Hematopoietic multipotent progenitor cell (in vitro differentiated cells): ENCODE measurements at places on chromosomes 3 and 15. TPM values are rescaled to one million over a fixed set of nuclear protein-coding genes. Genes with fewer than 3 reads are reported as not detected.

- DNase-seq = no peak
These were observed 148.9 kb downstream of the DNAJB8 start for GRCh38 chr3:128317698-128318231.

DNA sequence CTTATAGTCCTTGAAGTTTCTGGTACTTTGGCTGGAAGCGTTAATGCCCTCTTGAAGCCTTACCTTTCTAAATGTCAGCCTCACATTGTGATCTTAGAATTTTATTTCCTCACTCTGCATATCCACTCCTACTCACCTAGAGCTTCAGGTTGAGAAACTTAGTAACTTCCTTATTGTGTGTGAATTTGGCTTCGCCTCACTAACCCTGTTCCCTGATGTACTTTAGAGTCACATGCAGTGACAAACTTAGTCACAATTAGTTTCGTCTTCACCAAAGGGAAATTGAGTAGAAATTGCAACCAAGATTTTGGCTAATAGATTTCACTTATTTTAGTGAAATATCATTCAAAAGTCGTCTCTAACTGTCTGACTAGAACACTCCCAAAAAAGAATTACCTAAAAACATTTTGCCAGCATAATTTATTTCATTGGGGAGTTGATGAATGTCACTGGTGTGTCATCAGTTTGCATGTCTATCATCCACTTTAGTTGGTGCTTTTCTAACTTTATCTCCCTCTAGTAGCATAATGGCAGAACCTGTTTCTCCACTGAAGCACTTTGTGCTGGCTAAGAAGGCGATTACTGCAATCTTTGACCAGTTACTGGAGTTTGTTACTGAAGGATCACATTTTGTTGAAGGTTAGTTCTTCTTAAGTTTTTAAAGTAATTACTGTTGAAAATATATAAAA, 960 bp downstream of the MFN1 start:
- no peak for DNase-seq

GRCh38 chr3:88117683-88118082, 32.1 kb upstream of the C3orf38 start:
- DNase-seq = no peak

- DNase-seq = no peak
These were observed 697 bp upstream of the TRIM69 start for GRCh38 chr15:44735482-44736180.

GRCh38 chr3:32381922-32382321, 9.7 kb upstream of the CMTM7 start:
- no peak for DNase-seq

GRCh38 chr3:192915304-192915703, 2.4 kb downstream of the MB21D2 start:
- no peak for DNase-seq

- no peak for DNase-seq
These were observed 2.0 kb upstream of the CEMIP start for GRCh38 chr15:80777137-80777536.

DNA sequence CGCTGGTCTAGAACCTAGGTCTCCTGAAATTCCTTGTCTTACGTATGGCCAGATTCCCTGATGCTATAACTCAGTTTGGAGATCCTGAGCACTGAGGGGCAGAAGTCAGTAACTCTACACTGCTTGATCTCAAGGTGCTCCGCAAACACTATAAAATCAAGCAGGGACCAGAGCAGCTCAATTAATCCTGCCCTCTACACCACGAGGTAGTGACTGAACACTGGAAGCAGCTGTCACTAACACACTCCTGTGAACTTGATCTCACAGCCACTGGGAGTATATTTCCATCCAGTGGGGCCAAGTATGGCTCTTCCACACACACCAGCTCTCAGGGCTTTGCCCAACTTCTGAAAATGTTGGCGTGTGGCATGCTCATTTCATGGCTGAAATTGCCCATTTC, 51.0 kb downstream of the EDEM1 start:
- DNase-seq = no peak

GRCh38 chr15:74725225-74725774, at the start of gene CYP1A1:
Gene CYP1A1, minus strand, starts transcription at chr15:74725528. Its CDS starts 2,431 bp downstream, at chr15:74723097.
- DNase-seq = no peak

- DNase-seq = no peak
These were observed 32.2 kb upstream of the COLQ start for GRCh38 chr3:15553749-15554148.

- no peak for DNase-seq
These were observed 30.4 kb downstream of the SQOR start for GRCh38 chr15:45665261-45665660.

DNA sequence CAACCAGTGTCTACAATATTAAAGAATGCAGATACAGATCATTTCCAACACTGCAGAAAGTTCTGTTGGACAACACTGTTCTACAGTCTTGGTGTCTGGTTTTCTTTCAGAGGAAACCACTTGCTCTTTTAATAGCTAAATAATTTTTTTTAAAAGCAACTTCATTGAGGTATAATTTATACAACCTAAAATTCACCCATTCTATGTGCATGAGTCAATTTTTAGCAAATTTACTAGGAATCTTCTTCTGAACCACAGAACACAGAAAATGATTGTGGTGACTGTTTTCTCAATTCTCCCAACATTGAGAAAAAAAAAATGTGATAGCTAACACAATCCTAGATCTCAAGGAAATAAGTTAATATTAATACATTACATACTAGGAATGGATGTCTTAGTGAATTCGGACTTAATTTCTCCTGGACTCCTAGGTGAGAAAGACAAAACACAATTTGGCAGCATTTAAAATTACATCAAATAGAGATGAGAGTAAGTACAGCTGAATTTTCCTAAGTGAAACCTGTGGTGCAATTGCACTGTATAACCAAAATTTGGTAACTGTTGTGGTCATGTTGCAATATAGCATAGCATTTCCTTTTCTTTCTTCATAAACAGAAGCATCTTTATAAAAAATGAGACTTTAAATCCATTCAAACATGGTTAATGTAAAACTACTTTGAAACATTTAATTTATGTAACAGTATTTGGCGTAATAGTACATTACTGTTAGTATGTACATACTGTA, 15.3 kb upstream of the PLCL2 start:
- DNase-seq = no peak

- no peak for DNase-seq
These were observed 628.6 kb upstream of the CCDC54 start for GRCh38 chr3:106748472-106749262.

DNA sequence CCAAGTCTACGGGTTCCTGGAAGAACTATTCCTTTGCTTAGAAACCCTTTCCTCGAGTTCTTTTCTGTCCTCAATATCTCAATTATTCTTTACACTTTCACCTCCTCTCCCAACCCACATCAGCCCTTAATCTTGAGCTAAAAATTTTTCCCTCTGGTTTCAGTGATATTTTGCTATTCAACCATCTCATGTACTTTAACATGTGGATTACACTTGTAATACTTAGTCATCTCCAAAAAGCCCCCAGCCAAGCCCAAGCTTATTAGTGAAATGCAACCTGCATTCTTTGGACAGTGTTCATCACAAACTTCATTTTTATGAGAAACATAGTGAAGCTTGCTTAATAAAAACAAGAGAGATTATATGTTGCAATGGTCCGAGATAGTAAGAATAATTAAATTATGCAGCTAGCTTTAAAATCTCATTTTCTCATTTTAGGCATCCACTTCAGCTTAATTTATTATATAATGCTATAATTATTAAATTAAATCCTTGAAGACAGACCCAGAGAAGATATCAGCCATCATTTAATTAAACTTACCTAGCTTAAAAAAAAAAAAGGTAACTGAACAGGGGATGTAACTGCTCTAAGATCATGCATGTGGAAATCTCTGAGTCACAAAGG, 534.5 kb upstream of the TBL1XR1 start:
- no peak for DNase-seq

DNA sequence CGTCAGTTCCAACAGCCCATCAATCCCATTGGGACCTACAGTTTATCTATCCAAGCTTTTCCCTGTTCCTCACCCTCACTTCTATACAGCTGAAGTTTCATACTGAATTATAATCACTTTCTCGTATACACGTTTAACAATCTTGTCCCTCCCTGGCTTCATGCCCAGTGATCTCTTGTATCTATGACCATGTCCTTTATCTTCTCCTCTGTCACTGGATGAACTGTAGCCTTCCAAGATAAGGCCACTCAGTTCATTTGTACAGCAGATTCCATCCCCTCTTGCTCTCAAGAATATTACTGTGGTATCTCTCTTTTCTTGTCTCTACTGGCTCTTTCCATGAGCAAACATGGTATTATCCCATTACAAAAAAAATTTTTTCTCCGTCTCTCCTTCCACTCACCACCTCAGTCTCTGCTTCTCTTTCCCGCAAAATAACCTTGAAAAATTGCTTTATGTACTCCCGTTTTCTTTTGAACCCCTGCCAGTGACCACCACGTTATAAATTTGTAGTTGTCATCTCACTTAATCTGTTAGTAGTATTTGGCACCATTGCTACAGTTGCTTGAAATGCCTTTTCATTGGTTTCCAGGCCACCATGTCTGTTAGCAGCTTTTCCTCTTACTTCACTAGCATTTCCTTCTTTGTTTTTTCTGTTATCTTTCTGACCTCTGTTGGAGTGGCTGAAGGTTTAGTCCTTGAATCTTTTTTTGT, 9.4 kb downstream of the CTNNB1 start:
- no peak for DNase-seq

GRCh38 chr3:171972871-171973348, 66.5 kb upstream of the FNDC3B start:
- no peak for DNase-seq

- no peak for DNase-seq
These were observed 9.1 kb downstream of the NCEH1 start for GRCh38 chr3:172701751-172702150.

GRCh38 chr15:74383286-74383685, 15.8 kb upstream of the CYP11A1 start:
- DNase-seq = no peak

DNA sequence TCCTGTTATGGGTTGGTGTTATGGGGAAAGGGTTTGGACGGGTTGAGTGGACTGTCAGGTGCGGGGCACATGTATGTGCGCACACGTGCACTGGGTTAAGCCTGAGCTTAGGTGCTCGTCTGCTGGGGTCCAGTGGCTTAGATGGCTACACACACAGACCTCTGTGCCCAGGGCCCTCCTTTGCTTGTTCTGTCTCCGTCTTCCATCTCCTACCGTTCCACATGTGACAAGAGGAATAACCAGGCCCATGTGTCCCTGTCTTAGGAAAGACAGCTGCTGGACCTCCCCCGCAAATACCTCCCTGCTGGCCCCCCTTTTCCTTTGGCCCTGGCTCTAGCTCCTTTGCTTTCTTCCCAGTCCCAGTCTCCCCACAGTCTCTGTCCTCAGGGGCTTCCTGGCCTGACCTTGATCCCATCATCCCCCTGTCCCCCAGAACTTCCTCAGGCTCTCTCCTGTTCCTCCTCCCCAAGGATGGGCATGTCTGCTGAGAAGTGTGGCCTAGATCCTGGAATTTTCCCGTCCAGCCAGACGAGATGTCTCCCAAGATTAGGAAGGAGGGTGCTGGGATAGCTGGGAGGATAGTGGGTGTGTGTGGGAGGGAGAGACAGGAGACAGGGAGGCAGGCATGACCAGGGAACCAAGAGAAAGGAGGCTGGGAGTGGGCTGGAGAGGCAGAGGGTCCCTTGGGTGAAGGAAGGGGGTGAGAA, 797 bp upstream of the THPO start:
- no peak for DNase-seq

DNA sequence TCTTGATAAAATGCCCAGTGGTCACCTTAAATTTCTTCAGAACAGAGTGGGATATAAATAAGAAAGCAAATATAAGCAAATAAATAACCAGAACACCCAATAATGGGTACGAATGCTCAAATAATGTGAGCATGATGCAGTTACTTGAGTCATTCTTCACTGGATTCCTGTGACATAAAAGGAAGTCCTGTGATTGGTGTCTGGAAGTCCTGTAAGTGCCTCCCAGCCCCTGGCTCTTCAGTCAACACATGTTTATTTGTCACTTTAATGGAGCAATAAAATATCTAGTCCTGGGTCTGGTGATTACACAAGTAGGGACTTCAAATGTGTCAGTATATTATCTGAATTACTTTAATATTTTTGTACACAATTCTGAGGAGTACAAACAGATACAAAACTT, 30.4 kb downstream of the TMEM212 start:
- DNase-seq = no peak

GRCh38 chr3:114680299-114680698, 386.5 kb downstream of the TIGIT start:
- no peak for DNase-seq

GRCh38 chr3:45881078-45882022, 5.0 kb upstream of the CCR9 start:
- no peak for DNase-seq

DNA sequence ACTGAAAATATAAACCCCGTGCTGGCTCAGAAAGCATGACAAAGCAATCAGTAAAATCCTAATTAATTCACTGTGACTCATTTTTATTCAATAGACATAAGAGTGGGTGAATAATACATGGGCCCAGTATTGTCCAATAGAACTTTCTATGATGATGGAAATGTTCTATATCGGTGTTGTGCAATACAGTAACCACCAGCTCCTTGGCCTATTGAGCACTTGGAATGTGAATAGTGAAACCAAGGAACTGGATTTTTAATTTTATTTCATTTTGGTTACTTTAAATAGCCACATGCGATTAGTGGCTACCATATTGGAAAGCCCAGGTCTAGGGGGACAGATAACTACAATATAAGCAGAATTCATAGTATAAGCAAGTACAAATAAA, 69.8 kb upstream of the PPP2R3A start:
- no peak for DNase-seq

DNA sequence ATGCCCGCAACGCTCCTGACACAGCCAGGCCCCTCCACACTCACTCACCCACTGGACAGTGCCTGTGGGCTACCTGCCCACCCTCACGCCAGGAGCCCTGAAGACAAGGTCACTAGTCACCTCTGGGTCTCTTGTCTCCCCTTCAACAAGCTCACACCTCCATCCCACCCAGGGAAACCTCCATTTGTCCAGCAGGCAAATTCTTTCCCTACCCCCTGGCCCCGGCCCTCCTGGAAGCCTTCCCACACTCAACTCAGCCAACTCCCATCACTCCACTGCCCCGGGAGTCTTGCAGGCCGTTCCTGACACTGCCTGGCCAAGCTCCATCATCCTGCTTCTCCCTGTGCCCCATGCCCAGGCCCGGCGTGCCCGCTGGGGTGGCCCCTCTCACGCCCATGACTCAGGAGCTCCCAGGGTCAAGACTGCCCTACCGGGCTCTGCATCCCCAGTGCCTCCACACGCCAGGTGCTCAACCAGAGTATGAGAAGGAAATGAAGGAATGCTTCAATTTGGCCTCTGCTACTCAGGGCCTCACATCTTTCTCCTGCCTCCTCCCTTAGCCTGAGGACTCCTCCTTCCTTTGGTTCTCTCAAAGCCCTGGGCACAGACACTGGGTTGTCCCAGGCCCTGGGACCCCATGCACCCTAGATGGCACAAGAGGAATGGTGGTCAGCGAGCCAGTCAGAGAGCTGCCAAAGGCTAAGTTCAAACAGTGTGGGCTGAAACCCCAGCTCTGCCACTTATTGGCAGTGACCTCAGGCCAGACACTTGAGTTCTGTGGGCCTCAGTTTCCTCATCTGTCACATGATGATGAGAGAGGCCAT, 88.6 kb downstream of the SEC22A start:
- no peak for DNase-seq

BTLA gene
- 0.27 TPM for total RNA-seq

CHRFAM7A gene
- total RNA-seq = 10.2 TPM

FRMD4B gene
- 76.5 TPM for total RNA-seq

CHD2 gene
- total RNA-seq = 76.7 TPM

ARPP21 gene
- 0.54 TPM for total RNA-seq

APOD gene
- not detected for total RNA-seq

ZNF662 gene
- total RNA-seq = 7.3 TPM

PRR23C gene
- total RNA-seq = not detected

A4GNT gene
- not detected for total RNA-seq

CFAP91 gene
- total RNA-seq = 0.54 TPM

SENP8 gene
- total RNA-seq = 0.81 TPM
